ENCODE measurements at places on chromosomes 6 and 20.

GRCh38 chr6:40930555-40930954 is 108.5 kb downstream of the UNC5CL start:
- no peak for DNase-seq

DNA sequence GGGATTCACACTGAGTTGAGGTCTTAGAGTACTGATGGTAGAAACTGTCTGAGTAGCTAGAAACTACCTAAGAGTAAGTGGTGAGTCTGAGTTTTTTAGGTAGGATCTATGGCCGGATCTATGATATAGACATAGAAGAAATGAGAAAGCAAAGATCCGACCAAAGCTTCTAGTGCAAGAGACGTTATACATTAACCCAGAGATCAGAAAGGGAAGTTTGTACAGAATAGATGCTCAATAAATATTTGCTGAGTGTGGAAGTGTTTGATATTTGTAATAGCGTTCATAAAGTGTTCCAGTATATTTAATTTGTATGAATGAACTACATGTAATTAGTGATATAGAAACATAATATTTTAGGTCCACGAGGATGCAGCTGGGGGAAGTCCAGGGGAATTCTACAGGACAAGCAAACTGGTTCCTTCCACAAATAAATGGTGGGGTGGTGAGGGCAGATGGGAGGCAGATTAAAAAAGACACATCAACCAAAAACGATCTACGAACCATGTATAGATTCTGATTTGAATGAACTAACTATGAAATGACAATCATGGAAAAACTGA is 31.9 kb upstream of the JARID2 start:
- no peak for DNase-seq

DNA sequence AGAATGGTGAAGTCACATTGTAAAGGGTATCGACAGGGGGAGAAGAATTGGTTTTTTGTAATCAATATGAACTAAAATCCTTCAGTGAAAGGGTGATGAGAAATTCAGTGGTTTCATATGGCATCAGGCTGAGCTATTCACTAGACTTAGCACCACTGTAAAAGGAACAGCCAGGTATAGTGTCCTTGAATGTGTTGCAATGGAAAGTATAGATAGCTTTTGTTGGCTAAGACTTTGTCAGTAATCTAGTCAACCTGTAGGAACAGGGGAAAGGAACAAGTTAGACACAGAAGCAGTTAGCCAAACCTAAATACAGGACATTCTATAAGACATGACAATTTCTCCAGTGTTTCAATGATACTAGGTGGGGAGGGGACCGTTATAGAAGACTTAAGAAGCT is 172.6 kb upstream of the MOCS1 start:
- DNase-seq, result no peak

DNA sequence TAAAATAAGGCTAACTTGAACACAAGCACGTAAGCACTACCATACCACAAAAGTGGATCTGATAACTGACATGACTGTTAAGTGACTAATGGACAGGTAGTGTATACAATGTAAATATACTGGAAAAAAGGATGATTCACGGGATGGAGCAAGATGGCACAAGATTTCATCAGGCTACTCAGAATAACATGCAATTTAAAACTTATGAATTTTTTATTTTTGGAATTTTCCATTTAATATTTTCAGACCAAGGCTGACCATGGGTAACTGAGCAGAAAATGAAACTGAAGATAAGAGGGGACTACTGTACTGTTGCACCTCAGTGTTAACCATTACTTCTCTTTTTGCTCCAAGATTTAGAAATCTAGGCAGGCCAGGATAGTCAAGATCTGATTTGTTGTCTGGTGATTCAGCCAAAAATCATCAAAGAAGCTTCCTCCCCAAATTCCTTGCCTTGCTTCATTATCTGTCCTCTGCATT is 45.4 kb downstream of the TPBG start:
- peak; percentile 58 for DNase-seq

- DNase-seq, result no peak
These were observed 2.4 kb downstream of the PCSK2 start for GRCh38 chr20:17229256-17229655.

DNA sequence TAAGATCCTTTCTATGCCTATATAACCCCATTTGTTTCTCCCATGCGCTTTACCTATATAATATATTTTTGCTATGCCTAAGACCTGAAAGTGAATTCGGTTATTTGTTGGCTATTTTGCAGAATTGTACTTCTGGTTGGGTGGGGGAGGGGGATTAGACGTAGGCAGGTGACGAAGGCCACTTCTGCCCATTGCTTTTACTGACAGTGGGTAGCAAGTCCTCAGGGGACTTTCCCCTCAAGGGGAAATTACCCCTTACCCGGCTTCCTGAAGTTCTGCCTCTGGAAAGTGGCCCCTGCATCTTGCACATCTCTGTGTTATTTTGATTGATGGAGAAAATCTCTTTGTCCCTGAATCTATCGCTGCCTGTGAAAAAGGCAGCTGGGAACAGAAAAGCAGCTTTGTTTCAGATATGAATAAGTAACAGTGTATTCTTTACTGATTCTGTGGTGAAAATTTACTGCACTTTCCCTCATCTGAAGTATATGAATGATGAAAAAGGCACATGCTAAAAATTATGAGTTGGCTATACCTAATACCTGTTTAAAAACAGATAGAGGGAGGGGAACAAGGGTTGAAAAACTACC is 133.9 kb downstream of the UTRN start:
- DNase-seq, result no peak

DNA sequence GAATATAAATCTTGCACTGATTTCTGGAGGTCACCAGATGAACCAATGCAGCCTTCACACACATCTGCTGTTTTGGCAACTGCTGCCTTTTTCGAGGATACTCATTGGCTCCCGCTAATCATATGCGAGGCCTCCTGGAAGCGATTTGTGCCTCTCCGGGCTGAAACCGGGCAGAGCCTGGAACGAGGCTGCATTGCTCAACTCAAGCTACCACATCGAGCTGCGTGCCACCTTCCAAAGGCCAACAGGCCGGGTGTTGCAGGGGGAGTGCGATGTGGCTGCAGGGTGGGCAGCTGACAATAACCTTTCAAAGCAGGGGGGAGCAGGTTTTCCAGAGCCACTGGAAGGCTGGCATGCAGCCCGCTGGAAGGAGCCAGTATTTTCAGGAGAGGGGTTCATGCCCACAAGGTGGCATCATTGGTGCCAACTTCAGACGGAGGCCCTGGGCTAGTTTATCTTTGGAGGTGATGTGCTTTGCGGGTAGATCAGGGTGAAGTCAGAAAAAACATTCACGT is 122.6 kb upstream of the IFNGR1 start:
- DNase-seq, result no peak

DNA sequence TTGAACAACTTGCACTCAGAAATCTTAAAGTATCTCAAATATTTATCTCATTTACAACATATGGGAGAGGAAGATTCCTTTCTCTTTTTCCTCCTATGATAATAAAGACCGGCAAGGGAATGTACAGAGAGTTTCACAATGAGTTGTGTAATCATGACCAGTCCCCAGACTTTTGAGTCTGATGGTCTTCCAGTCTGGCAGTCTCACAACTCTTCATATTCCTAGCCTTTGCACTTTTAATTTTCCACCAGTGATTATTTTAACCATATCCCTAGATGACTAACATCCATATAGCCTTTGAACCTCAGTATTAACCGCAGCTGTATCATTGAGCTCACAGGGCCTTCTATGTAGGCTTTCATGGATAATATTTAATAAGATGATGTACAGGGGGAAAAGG is 278.5 kb downstream of the KHDC1L start:
- DNase-seq, result peak; percentile 86

- DNase-seq, result peak; percentile 42
These were observed 15.3 kb downstream of the TNFAIP3 start for GRCh38 chr6:137882225-137882961.

DNA sequence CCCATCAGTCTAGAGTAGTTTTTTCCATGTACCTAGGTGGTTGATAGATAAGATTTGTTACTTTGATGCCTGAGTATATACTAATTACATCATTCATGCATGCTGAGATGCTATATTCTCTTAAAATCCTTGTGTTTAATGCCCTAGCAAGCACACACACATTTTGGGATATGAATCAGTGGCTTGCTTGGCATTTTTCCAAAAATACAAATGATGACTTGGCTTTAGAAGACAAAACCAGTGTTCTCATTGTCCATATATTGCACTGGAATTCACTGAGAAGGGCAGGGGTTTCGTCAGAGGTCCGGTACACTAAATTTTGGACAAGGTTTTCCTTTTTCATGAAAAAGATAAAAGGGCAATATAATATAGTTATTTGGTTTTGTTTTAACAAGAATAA is 24.9 kb downstream of the GTPBP2 start:
- DNase-seq, result peak; percentile 88

- peak; percentile 8 for DNase-seq
These were observed 474 bp downstream of the TSBP1 start for GRCh38 chr6:32371229-32371628.

- DNase-seq, result no peak
These were observed 13.5 kb downstream of the EFCAB8 start for GRCh38 chr20:32872266-32872665.

- DNase-seq, result no peak
These were observed 103.0 kb downstream of the ADGRB3 start for GRCh38 chr6:68738039-68738438.

DNA sequence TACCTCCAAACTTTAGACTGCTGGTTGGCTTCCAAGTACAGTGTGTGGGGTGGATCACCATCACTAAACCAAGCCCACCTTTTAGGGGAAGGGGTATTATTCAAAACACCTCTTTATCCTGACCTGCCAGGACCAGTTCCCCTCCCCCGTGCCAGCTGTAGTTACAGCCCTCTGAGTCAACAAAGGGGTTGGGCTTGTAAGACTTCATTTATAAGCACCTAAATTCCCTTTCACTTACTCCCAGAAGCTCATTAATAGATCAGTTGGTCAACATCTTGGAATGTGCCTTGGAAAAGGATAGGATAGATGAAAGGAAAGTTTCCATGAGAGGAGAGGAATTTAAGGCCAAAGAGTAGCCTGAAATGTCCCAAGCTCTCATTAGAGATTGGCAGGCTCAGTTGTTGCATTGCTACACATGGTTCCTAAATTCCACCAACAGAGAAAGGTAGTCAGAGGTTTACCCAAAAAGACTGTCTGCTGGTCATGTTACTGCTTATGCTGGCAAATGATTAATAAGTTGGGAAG is 59.2 kb downstream of the TNFAIP3 start:
- peak; percentile 97 for DNase-seq

- peak; percentile 52 for DNase-seq
These were observed 46.3 kb downstream of the GOPC start for GRCh38 chr6:117555882-117556498.

- DNase-seq, result peak; percentile 83
These were observed 20.1 kb upstream of the UTRN start for GRCh38 chr6:144265061-144265357.

- DNase-seq, result no peak
These were observed 362.7 kb downstream of the THBS2 start for GRCh38 chr6:168890981-168891365.

GRCh38 chr6:31795616-31796298 is at the start of gene VARS1:
Gene VARS1, minus strand, starts transcription at chr6:31795752. Its CDS starts 535 bp downstream, at chr6:31795217.
- DNase-seq, result peak; percentile 86

GRCh38 chr6:114569669-114570068 is 226.8 kb upstream of the HS3ST5 start:
- no peak for DNase-seq

DNA sequence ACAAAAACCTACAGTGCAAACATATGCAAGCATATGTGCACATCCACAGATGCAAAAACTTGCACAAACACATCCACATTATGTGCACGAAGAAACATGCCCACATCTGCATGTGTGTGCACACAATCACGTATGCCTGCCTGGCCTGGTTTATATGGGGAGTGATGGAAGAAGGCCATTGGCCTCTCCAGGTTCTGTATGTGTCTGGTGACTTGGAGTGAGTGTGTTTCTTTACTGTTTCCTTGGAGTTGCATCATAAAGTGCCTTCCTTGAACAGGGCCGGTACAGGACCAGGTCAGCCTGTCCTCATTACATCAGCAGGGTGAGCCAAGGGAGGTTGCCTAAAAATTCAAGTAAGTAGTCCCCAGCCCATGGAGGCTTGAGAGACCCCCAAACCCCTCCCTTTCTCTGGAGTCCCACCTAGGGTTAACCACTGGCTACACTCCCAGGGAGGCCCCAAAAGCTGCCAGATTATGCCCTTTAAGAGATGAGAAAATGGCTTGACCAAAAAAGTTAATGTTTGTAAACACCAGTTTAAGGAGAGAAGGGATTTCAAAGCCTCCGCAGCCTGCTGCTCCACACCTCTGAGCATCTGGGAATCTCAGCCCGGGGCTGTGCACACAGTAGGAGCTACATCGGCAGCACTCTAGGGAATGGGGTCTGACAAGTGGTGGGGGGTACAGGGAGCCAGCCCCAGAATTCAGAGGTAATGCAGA is 140.8 kb downstream of the VEGFA start:
- no peak for DNase-seq

GRCh38 chr20:39660965-39661364 is 698.8 kb downstream of the DHX35 start:
- DNase-seq, result no peak

GRCh38 chr20:50034567-50035180 is 51.9 kb downstream of the SNAI1 start:
- no peak for DNase-seq

- peak; percentile 39 for DNase-seq
These were observed 29.0 kb downstream of the HNF4A start for GRCh38 chr20:44384423-44385027.

GRCh38 chr20:41171736-41172295 is 34.5 kb downstream of the PLCG1 start:
- no peak for DNase-seq

GRCh38 chr6:22251348-22251747 is 45.5 kb downstream of the PRL start:
- peak; percentile 58 for DNase-seq

DNA sequence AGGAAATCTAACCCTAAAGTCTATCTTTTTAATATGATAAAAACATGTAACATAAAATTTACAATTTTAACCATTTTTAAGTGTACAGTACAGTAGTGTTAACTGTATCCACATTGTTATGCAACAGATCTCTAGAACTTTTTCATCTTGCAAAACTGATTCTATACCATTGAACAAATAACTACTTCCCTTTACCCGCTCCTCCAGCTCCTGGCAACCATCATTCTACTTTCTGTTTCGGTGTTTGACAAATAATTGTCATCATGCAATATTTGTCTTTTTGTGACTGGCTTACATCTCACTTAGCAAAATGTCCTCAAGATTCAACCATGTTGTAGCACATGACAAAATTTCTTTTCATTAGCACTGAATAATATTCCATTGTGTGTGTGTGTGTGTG is 203.2 kb downstream of the SIM1 start:
- DNase-seq, result no peak

GRCh38 chr6:73798592-73798991 is 102.6 kb downstream of the CD109 start:
- peak; percentile 95 for DNase-seq

- DNase-seq, result no peak
These were observed 4.6 kb downstream of the TGM3 start for GRCh38 chr20:2300420-2300819.

DNA sequence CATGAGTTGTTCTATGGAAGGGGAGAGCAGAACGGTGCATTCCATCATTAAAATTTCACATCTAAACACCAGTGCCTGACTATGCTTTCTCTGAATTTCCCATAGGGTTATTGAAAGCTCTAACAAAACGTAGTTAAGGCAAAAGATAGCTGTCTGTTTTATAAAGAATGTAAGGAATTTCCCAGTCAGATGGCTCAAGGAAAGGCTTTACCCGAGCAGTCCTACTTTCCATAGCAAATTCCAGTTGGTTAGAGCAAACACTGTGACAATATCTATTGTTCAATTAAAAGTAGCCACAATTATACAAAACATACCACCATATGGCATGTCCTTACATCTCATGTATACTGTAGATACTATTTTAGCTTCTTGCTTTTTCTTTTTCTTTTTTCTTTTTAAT is 1059.5 kb upstream of the FLRT3 start:
- no peak for DNase-seq

GRCh38 chr6:49668083-49668511 is 31.5 kb upstream of the RHAG start:
- DNase-seq, result no peak
